AG08395 (cell line): ENCODE measurements at places on chromosomes 3 and 15.
A peak's percentile ranks its signal among the peaks of the same experiment; 100 is the strongest.

GRCh38 chr15:66071921-66072295 is 181.6 kb downstream of the MEGF11 start:
- peak; percentile 73 for DNase-seq

DNA sequence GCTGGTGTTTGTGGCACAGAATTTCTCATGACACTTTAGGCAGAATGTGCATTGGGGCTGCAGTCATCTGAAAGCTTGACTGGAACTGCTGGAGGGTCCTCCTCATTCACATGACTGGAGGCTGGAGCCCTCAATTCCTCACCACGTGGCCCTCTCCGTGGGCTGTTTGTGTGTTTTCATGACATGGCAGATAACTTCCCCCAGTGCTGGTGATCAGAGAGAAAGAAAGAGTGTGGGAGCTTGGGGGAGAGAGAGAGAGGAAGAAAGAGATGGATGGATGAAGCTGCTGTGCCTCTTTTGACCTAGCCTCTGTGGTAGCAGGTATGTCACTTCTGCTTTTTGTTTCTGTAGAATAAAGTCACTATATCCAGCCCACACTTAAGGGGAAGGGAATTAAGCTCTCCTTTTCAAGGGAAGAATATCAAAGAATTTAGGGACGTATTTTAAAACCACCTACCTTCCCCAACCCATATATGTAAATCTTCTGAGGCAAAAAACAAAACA is 169.6 kb upstream of the IL12A start:
- no peak for DNase-seq

GRCh38 chr3:155481089-155481488 is 187.6 kb upstream of the STRIT1 start:
- DNase-seq = no peak

GRCh38 chr3:126540342-126540849 is 16.4 kb downstream of the CHST13 start:
- DNase-seq = peak; percentile 94

DNA sequence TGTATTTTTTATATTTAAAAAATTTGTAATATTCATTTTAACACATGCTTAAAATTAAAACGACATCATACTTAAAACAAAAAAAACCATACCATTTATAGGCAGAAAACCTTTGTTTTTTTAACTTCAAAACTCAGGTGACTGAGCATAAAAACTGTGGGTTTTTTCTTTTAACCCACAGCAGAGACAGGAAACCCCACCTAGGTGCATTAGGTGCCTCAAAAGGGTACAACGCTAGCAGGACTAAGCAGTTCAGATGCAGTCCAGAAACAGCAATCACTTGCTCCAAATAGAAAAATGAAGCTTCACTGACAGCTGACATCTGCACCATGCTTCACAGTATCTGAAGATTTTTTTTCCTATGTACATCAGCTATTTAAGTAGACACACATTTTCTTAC is 52.3 kb downstream of the GLB1 start:
- DNase-seq = no peak

GRCh38 chr3:47296562-47297302 is 14.0 kb downstream of the KLHL18 start:
- no peak for DNase-seq

DNA sequence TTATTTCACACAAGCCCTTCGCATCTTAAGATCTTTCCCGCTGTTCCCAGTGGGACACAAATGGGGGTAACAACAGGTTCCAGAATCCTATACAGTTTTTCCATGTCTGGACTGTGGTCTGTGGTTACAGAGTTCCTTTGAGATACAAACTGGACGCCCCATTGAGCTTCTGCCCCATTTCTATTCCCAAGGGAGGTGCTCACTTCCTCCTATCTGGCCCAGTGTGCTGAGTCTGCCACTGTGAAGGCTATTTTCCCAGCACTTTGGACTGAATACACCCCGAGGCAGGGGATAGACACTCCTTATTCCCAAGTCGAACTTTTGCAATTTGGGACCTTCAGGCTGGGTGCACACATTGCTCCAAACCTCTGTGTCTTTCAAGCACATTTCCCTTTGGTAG is 44.0 kb downstream of the MESD start:
- DNase-seq = no peak

GRCh38 chr15:94383706-94384105 is 152.3 kb downstream of the MCTP2 start:
- DNase-seq = no peak

DNA sequence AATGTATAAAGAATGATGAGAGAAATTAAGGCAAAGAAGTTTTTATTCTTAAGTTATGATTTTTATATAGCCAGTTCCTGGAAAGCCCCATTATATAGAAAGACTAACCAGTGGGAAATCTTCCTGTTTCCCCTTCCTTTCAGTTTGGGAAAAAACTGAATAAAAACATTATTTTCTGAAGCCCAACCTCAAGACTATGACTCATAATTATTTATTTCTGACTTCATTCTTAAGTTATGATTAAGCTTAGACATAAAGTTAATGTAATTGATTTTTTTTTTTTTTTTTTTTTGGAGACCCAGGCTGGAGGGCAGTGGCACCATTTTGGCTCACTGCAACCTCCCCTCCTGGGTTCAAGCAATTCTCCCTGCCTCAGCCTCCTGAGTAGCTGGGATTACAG is 55.8 kb downstream of the TRPC1 start:
- no peak for DNase-seq

DNA sequence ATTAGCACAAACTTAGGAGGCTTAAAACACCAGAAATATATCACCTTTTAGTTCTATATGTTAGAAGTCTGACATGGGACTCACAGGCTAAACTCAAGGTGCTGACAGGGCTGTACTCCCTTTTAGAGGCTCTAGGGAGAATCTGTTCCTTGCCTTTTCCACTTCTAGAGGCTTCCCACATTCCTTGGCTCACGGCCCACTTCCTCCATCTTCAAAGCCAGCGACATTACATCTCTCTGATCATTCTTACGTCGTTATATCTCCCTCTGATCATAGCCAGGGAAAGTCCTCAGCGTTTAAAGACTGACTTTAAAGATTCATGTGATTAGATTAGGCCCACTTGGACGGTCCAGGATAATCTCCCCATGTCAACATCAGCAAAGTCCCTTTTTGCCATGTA is 166.3 kb downstream of the GREM1 start:
- no peak for DNase-seq

- peak; percentile 6 for DNase-seq
Measured at GRCh38 chr3:65811086-65811761, 227.5 kb downstream of the MAGI1 start.

DNA sequence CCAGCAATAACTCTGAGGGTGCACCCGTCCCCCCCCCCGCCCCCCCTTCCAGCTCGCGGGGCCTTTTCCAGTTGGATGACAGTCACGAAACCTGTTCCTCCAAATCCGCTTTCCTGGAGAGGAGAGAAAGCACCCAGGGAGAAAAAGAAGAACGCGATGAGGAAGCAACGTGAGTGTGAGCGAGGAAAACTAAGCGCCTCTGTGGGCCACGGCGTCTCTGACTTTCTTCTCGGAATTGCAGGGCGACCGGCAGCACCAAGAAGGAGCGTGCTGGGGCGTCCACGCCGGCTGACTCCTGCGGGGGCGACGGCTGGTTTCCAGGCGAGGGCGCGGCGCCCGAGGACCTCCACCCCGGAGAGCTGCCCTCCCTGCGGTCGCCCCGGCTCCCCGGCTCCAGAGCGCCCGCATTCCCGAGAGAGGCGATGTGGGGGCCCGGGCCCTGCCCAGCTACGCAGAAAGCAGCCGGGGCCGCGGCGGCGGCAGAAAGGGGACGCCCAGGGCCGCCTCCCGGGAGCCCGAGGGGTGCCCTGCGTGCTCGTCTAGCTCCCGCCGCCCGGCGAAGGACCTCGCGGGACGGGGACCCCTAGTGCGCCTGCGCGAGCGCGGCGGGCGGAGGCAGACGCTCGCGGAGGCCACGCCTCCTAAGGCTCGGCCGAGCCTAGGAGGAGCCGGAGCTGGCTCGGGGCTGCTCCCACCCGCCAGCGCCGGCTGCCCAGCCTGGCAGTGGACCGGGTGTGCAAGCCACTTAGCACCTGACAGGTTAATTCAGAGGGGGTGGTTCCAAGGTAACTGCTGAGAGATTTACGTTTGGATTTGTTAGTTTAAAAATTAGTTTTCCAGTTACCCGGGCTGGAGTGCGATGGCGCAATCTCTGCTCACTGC is 15.3 kb upstream of the ADIPOQ start:
- peak; percentile 99 for DNase-seq

DNA sequence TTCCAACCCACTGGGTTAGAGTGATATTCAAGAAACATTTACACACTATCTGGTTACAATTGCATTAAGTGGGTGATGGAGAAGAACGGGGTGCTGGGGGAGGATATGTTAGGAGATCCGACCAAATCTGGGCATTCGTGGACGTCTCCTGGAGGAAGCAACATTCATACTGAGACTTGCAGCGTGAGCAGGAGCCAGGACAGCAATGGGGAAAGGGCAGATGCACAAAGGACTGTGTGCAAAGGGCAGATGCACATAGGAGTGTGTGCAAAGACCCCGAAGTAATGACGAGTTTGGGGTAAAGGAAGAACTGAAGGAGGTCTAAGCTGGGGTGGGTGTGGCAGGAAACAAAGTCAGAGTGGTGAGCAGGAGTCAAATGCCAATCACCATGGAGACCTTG is 16.1 kb upstream of the CTXND1 start:
- no peak for DNase-seq

GRCh38 chr3:38001456-38002081 is 11.0 kb downstream of the VILL start:
- DNase-seq = no peak

DNA sequence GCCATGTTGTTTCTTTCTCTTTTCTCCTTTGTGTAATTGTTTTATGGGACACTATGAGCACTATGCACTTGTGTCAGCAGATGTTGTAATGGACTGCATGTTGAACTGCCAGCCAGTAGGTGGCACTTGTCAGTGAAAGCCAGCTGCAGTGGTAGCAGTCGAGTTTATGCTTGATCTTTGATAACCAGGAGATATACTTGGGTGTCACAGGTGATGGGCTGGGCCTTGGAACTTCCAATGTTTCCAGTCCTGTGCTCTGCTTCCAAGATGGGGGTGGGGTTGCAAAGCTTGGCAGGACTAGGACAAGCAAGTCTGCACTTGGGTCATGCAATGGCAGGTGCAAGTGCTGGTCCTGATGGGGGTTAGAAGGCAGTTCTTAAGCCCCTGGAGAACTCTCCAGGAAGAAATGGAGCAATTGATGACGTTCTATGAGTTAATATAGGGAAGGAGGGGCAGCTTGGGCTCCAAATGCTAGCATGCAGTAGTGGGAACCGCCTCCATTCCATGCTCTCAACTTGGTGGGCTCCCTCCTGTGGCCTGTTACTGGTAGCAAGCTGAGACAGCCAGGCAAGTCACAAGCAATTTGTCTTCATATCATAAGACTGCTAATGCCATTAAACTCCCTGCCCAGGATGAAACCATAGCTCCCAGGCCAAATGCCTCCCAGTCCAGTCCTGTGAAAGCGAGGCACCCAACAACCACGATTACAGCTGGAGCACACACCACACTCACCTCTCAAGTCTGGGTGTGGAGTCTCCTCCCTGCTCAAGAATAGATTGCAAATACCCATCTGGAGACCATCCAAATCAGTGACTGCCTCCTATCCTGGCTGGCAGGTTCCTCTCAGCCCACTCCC is 287.2 kb downstream of the CGGBP1 start:
- DNase-seq = no peak

DNA sequence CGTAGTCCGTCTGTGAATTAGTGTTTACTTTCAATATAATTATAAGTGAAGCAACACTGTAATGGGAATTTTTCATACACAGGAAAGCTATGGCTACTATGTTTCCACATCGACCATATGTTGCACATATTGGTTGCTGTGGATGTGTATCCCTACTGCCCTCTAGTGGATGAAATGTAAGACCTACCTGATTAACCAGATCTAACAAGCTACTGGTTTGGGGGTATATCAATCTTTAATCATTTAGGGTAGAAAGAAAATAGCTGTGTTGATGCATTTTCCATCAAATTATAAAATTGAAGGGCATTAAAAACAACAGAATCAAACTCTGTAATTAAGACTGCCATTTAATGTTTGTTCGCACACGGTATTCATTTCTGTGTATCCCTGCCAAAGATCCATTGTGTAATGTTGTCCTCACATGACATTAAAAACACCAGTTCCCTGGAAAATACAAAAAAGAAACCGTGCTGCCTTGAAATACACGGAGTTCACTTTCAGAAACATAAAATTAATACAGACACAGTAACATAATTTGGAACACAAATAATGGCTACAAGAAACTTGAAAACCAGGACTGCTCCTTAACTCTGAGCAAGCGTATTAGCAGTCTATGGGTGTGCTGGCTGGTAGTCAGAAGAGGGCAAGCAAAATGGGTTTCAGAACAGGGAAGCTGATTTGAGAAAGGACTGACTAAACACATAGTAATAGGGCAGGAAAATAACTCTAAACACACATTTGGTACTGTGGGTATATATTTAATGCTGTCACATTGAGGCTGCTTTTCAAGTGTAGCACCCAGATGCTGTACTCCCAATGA is 125.1 kb downstream of the TIGIT start:
- peak; percentile 65 for DNase-seq

DNA sequence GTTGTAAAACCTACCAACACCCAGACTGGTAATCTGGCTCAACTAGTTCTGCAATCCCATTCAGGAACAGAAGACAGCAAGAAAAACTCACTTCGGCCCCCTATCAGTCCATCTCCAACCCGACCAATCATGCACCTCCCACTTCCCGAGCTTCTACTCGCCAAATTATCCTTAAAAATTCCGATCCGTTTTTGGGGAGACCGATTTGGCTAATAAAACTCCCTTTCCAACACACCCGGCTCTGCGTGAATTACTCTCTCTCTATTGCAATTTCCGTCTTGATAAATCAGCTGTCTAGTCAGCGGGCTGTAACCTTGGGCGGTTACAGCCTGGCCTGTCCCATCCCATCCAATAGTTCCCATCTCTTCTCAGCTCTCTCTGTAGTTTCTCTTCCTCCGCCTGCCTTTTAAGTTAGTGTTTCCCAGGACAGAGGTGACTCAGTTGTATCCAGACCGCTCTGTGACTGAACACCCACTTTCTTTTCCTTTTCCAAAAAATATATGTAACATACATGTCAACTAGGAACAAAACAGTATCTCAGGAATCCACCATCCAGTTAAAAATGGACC is 780 bp upstream of the ACAD9 start:
- DNase-seq = peak; percentile 65

GRCh38 chr3:122101646-122102045 is 46.5 kb downstream of the CD86 start:
- no peak for DNase-seq

DNA sequence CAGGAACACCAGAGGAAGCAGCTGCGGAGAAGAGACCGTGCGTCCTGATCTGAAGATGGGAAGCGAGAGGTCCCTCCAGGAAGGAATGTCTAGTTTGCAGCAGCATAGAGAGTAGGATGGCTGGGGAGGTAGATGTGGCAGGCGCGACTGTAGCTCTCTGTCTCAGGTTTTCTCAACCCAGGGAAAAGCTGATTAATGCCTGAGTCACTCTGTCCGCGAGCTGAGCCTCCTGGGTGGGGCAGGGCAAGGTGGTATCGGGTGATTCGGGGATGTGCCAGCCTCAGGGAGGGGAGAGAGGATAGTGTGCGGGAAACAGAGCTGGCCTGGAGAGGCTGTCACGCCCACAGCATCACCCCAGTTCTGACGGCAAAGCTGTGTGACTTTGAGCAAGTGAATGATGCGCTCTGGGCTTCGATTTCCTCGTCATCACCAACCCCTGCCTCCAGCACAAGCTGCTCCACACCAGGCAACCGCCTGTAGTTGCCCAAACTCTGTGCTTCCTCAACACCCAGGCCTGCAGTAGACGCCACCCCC is 28.4 kb downstream of the CPN2 start:
- peak; percentile 63 for DNase-seq

- no peak for DNase-seq
Measured at GRCh38 chr3:112353365-112353764, 20.4 kb downstream of the CD200 start.
